ENCODE measurements at places on chromosomes 6 and 20. TPM values are rescaled to one million over a fixed set of nuclear protein-coding genes. Genes with fewer than 3 reads are reported as not detected.

The SCP2D1 gene
- polyA plus RNA-seq: not detected

The NECAB3 gene
- 14.6 TPM for polyA plus RNA-seq

The RGS17 gene
- 0.32 TPM for polyA plus RNA-seq

The ALDH8A1 gene
- polyA plus RNA-seq: 0.36 TPM

The GRM1 gene
- polyA plus RNA-seq: 0.02 TPM

The STX11 gene
- polyA plus RNA-seq: 21.9 TPM
